Epithelial cell of esophagus (primary cell): ENCODE measurements at places on chromosomes 5 and 9.

GRCh38 chr5:634191-634590, 22.1 kb downstream of the CEP72 start:
- no peak for DNase-seq

GRCh38 chr9:129435291-129435690, 185.6 kb downstream of the C9orf50 start:
- DNase-seq, result no peak

DNA sequence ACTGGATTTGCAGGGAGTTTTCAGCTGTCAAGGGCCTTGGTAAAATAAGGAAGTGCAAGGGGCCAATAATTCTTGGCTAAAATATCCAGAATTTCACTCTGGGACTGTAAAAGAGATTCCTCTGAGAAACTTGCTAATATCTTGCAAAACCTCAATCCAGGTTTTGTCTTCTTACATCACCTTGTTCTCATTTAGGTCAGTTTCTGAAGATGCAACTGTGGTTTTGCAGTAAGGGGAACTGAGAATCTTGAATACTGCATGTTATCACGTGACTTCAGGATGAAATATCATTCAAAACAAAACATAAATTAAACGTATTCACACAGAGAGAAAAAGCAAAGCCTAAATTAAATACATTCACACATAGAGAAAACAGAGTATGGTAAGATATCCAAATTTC, 35.0 kb upstream of the RIC1 start:
- DNase-seq, result no peak

DNA sequence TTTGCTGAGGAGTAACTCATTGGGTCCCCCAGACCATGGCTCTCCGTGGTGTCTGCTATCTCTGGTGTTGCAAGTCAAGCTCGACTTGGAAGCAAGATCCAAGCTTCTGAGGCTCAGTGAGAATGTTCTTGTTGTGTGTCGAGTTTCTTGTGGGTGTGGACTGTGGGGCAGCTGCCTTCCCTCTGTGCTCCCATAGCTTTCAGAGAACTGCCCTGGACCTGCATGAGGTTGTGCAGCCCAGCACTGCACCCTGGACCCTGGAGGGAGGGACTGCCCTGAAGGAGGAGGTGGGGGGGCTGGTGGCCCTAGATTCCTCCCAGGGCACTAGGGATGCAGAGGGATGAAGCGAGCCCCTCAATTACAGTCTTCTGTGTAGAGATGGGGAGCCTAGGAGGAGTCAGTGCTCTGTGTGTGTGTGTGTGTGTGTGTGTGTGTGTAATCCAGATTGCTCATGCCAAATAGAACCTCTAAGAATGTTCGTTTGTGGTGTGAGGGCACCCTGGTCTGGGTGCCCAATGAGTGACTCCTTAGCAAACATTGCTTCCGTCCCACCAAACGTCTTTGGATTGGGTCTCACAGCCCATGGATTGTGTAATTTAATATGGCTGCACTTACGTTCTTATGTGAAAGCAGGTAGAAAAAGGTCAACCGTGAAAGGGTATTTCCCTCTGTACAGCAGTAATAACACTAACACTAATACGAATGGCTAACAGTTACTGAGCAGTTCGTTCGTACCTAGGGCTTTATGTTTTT, 143.3 kb upstream of the LMX1B start:
- no peak for DNase-seq

DNA sequence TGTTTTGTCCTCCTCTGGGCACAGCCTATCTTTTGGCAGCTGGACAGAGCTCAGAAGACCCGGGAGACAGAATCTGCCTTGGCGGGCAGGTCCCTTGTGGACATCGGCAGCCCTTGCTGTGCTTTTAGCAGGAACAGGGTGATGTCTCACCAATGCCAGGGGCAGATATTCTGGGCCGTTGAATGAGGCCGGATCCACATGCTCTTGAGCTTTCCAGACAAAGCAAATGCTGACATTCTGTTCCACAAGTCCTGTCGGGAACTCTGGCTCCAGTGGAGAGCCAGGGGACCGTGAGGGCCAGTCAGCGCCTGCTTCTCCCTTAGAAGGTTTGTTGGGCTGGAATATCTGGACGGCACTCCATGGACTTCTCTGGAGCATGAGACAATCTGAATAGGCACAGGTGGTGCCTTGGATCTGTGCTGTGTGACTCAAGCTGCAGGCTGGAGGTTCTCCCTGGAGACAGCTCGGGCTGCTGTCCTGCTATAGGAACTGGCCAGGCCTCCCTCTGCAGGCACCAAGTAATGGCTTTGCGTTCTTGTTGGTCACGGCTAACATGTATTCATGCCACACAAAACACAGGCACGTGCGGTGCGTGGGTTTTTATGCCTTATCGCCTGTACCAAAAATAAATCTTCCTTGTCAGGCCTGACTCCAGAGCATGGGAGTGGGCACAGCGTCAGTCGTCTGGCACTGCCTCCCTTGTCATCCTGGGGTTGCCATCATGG, 80.3 kb downstream of the GADD45G start:
- no peak for DNase-seq

- DNase-seq, result peak; percentile 22
These were observed 144.9 kb downstream of the ALDH1A1 start for GRCh38 chr9:72807765-72808445.

DNA sequence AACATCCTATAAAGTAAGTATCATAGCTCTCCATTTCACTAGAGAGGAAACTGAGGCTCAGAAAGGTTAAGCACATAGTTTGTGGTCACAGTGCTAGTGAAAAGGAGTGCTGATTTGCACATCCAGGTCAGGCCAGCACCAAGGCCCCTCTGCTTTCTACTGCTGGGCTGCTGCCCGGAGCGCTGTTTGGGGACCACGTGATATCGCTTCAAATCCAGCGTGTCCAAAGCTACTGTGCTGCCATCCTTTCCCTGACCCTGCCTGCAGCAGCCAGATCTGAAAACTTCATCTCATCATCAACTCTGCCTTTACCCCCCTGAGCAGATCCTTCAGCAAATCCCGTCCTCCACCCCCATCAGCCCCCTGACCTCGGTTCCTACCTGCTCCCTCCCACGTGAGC, 40.7 kb upstream of the AKNA start:
- DNase-seq, result no peak

DNA sequence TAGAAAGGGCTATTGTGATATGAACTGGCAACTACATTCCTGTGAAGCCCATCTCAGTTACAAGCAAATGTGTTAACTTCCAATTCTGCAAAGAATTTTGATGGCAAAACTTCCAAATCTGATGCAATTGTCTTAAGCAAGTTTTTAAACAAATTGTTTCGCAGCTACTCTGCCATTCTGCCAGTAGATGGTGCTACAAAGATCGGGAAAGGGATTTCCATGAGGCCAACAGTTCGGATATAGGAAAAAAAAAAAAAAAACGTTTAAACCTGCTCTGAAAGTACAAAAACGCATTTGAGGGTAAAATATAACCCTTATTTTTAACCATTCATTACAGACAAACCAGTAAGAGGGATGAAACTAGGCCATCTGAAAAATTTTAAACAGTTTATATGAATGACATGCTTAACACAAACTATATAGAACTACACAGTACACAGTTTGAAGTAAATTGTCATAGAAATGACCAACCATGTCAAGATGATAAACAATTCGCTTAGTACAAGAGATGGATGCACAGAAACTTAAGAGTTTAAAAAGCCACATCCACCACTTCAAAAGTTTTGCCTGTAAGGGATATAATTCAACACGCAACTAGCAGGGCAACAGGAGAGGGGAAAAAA, 2.2 kb downstream of the HNRNPA0 start:
- DNase-seq, result peak; percentile 80

GRCh38 chr9:101527066-101527465, 6.6 kb upstream of the RNF20 start:
- DNase-seq, result peak; percentile 79

DNA sequence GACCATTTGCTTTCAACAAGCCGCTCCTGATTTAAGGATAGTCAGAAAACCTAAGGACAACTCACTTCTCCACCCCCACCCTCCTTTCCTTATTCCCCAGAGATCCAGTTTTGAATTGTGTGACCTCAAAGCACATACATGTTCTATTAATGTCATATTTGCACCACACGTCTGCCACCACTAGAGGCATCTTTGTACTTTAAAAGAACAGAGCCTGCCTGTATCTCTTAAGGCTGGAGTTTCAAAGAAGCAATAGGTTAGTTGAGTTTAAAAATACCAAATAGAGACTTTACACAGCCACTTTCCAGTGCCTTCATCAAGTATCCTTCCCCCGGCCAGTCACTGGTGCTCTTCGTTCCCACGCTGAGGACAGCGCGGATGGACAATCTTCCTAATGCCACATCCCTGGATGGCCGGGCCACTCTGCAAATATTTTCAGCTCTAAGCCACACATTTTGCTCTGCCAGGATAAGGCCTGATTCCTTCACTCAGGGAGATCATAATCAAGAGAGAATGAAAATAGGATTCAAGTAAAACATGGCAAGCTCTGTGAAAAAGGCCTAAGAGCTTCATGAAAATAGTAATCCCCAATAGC, 146.3 kb downstream of the SNCAIP start:
- peak; percentile 49 for DNase-seq

DNA sequence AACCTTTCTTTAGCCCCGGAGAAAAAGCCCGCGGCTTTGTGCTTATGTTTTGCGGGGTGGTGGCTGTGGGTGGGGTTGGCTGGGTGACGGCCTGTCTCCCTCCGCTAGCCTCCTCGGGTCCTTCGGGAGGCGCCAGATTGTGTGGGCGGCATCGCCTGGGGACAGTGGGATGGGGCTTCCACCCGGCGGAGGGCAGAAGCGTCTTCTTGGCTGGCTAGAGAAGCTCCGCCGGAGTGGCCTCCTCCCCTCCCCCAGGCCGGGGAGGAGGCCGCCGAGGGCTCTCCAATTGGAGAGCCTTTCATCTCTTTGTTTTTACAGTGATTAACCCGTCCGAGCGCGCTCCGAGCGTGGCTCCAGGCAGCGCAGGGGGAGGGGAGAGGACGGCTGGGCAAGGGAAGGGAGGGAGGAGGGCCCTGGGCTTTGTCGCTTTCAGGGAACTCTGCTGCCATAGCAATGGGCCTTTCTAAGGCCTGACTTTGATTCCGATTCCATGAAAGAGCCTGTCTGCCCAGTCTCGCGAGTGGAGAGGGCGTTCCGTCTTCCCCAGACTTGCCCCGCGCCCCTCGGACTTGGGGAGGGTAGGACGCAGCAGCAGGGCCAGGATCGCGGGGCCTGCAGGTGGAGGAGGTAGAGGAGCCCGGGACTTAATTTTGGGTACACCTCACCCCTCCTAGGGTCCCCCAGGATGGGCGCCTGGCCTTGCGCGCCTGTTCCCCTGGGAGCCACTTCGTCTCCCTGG, 36.7 kb upstream of the TIFAB start:
- peak; percentile 43 for DNase-seq

DNA sequence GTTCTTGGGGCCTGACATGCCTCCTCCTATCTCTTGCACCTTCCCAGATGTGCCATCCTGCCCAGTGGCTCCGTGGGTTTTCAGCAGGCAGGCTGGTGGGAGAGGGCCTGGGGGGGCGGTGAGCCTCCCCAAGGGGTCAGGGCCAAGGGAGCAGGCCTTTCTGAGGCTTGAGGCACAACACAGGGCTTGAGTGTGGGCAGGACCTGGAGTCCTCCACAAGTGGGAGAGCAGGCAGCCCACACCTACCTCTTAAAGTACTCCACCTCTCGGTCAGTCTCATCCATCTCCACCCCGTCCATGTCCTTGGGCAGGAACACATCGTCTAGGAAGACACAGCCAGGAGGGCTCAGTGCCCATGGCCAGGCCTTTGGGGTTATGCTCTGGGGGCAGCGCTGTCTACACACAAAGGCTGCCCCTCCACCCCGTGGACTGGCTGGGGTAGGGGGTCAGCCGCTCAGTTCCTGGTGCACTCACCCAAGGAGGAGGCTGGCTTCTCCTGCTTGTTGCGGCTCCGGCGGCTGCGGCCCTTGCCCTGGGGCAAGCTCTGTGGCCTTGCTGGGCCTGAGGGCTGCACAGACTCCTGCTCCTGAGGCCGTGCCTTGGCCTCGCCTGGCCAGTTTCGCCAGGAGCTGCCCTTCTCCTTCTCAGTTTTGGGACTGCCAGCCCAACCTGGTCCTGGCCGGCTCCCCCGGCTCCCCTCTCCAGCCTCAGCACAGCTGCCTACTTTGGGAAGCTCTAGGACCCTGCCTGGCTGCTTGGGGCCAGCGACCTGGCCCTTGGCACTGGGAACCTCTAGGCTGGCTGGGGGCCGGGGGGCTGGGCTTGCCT, 7.2 kb upstream of the DDX41 start:
- DNase-seq, result no peak

DNA sequence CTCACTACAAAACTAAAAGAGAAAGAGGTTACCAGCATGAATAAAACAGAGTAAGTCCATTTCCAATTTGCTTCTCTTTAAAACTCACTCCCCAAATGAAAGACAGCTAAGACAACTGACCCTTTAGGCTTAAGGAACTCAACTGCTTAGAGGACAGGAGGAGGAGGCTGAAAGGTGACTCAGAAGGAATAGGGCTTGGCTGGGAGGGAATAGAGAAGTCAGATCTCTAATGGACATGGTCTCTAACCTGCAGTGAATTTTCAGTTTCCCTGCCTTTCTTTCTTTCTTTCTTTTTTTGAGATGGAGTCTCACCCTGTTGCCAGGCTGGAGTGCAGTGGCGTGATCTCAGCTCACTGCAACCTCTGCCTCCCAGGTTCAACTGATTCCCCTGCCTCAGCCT, 261.8 kb upstream of the CLINT1 start:
- DNase-seq, result peak; percentile 42

- DNase-seq, result no peak
These were observed 198.1 kb downstream of the NPR3 start for GRCh38 chr5:32909207-32909606.

GRCh38 chr5:120683580-120683979, 219.5 kb downstream of the PRR16 start:
- DNase-seq, result no peak

DNA sequence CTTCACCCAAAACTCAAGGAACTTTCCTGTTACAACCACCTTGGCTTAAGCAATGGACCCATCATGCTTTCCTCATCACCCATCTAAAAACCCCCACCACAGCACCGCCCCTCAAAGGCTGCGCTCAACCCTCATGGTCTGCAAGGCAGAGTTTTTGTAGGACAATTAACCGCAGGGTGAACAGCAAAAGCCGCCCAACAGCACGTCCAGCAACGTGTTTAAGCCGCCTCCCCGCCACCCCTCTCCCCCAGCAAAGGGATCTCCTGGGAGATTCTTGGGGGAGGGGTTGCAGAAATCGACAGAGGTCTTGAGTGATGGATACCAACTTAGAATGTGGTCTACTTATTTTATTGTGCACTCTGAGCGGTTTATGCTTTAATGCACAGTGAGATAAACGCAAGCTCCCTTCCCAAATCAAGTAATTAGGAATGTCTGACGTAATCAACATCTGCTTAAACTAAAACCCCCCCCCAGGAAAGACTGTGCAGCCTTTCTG, 1.9 kb downstream of the ROR2 start:
- no peak for DNase-seq

DNA sequence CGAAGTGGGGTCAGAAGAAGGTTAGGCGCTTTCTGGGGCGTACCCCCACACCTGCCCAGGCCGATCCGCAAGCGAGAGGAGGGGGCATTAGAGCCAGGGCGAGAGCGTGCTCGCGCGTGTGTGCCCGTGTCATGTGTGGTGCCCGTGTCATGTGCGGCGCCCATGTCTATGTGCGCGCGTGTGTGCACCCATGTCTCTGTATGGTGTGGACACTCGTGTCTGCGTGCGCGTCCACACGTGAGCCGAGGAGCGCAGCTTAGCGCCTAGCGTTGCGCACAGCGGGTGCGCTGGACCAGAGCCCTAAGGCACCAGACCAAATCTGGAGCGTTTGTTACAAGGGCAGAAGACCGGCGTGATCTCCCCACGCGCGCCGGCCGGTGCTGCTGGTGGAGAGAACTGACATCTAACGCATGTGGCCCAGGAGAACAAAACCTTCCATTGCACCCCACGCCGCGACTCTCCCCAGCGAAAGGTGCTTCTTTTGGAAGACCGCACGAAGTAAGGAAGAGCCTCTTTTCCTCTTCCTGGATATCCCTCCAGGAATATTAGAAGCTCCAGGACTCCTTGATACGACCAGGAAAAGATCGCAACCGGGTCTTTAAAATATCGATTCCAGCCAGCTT, 644 bp downstream of the NIM1K start:
- peak; percentile 29 for DNase-seq
